NCI-H524 (cell line): ENCODE measurements at places on chromosomes 2 and 18.
A peak's percentile ranks its signal among the peaks of the same experiment; 100 is the strongest.

DNA sequence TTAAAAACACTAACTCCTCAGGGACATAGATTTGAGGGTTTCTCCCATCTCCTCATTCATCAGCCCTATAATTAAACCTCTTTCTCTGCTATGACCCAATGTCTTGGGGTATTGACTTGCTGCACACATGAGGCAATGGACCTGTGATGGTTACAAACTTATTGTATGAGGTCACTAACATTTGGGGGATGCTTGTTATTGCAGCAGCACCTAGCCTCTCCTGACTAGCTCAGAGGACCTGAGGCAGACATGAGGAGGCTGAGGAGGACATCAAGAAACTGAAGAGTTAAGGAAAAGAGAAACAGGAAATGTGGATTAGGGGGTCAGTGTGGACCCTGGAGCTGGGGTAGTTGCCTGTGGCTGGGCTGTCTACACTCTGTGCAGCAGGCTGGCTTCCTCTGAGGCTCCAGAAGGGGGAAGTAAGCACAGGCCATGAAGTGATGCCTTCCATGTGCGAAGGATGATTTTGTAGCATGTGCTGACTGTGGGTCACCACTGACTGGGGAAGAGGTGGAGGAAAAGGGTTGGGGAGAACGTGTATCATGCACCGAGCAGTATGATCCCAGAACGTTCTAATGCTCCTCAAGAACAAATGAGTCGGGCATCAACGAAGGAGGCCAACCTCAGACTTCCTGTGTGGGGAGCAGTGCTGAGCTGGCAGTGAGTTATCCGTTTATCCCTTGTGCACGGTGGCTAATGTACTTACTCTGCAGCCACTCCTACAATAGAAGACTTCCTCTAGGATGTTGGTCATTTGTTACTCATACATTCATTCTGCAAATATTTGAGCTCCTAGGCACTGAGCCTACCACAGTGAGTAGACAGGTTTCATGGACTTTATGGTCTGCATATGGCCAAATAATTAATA lies 42.1 kb upstream of the RFX8 start:
- DNase-seq = no peak

- DNase-seq = no peak
These were observed 7.4 kb upstream of the NPC1 start for GRCh38 chr18:23593720-23594119.

DNA sequence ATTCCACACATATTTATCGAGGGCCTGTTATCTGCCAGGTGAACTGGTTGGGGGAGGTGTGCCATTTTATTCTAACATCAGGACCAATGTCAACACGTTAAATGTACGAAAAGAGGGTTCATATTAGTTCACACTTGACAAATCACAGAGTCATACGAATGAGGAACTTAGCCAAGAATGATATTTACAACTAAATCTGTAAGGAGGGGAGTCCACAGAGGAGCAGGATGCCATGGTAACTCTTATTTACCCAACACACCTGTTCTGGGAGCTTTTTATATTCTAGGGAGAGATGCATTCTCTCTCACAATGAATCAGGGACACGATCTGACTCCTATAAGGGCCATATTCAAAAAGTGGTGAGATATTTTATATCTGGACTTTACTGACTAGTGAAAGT lies 144.1 kb downstream of the CDC42EP3 start:
- DNase-seq = no peak

- no peak for DNase-seq
These were observed 226.2 kb downstream of the CCDC74A start for GRCh38 chr2:131753640-131754561.

DNA sequence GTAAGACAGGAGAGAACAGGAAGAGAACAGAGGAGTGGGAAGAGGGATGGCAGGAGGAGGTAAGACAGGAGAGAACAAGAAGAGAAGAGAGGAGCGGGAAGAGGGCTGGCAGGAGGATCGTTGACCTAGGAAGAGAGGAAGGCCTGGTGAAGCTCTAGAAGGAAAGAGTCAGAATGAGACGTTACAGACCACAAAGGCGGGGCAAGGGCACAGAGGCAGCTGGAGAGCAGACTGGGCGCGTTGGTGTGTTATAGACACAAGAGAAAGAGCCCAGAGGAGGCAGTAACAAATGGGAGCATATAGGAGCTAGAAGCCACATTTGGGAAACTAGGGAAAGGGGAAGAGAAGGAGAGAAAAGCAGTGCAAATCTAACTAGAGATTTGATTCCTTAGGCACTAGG lies 26.6 kb downstream of the PTRHD1 start:
- DNase-seq = no peak

DNA sequence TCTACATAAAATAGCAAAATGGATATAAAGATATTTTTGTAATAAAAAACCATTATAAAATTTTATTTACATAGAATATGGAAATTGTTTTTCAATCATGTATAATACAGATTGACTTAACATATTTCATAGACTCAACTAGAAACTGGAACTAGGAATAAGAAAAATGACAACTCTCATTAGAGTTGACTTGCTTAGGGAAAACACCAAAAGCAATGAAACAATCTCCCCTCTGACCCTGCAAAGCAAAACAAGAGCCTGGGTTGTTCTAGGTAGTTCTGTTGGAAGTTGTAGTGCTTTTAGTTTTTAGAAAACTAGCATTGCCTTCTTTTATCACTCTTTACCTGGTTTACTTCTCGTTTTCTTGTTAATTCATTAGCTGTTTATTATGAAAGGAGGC lies 32.2 kb upstream of the MTIF2 start:
- no peak for DNase-seq

GRCh38 chr18:55780586-55781071 lies 192.6 kb upstream of the TCF4 start:
- no peak for DNase-seq

DNA sequence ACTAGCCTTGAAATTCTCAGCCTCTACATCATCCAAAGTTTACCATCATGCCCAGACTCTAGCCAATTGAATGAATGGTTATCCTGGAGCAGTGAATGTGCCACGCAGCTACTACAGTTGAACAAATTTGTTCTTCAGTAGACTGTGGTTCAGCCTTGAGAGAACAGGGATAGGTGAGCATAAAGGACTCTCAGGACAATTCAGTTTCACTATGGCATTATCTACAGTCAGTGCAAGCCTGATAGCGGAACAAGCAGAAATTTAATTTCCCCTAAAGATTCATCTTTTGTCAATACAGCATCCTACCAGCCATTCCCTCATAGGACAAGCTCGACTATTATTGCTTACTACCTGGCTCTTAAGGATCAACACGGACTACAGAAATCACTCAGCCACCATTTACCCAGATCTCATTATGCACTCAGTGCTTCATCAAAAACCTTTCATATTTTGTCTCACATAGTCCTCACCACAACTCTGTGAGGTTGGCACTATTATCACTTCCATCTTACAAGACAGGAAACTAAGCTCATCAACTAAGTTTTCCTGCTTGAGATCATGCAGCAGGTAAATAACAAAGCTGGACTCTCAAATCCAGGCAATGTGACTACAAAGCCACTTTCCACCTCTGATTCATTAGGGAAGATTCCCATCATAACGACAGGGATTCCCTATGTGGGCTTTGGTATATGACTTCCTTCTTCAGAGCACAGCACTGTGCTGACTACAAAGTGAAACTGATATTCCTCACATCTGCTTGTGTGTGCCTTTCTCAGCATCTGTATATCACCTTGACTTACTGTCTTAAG lies 181.5 kb upstream of the ACVR2A start:
- no peak for DNase-seq

DNA sequence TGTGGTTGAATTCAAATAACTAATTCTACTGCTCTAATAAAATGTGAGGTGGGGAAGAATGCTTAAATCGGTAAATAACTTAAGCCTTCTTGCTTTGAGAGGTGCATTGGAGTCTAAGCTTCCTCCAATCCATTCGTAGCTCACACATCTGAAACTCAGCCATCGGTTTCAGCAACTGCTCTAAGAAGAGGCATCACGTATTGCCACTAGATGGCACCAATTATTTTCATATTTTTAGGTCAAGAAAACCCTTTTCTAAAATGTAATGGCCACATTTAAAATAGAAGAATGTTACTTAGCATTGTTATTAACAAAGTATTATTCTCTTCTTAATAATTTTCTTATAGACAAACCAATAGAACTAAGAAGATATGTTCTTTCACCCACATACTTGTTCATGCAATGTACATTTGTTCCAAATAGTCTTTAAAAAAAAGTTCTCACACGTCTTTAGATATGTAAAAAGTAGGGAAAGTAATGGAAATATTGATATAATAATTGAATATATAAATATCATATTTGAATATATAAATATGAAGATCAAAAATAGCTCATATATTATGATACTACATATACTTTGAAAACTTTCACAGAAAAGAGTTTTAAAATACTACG lies 229.8 kb downstream of the CCDC178 start:
- peak; percentile 51 for DNase-seq

GRCh38 chr18:33603454-33603853 lies 25.4 kb downstream of the ASXL3 start:
- no peak for DNase-seq

DNA sequence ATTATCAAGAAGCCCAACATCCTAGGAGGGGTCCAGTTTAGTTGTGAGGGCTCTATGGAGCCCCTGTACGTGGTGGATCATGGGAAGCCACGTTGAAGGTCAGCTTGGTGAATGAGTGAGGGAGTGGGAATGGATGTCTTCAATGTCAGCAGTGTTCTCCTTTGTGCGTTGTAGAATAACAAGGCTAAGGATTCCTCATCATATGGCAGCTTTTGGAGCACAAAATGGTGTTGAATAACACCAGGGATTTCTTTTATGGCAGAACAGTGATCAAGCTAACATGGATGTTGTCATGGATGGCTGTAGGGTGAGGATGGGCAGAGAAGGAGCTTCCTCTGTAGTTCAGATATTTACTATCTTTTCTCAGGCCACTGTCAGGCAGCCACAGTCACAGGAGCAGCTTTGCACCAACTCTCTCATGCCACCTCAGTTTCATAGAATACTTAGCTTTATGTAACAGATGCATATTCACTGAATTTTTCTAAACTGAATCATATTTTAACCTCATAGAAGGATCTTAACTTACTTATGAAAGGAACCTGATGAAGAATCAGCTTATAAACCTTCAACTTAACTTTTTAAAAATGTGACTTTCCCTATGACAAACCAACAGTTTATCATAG lies 284.5 kb upstream of the EPAS1 start:
- DNase-seq = no peak

DNA sequence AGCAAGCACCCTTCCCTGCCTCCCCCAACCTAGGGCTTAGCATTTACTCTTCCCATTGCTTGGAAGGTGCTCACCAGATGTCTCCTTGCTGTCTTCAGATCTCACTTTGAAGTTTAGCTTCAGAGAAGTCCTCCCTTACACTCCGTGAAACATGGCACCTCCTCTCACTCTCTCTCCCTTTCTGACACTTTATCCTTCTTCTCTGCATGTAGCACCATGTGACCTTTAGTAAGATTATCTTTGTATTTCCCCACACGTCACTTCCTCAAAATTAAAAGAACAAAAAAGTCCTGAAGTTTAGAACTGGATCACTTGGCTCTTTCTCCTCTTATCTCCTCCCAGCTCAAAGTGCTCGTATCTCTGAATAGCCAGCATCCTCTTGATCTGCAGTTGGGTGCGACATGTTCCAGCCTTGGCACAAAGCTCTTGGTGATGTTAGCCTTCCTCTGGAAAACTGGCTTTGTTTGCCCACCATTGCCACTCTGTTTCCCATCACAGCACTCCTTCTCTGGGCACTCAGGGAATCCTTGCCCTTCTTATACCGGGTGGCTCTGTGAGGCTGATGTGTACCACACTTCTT lies 40.6 kb upstream of the EPAS1 start:
- no peak for DNase-seq

DNA sequence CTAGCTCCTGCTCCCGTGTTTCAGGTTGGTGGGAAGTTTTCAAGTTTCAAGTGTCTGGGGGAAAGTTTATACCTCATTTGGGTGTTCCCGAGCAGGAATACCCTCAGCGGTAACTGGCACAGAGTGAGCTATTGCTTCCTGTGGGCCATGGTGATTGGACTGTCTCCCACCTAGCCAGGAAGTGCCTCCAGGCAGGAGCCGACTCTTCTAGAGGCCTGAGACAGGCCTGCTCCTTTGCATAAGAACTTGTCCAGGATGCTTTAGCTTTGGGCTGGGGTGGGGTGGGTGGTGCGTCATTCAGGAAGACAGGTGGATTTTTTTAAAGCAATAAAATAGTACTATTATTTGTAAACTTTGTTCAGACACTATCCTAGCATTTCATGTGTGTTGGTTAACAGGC lies 23.5 kb upstream of the DNMT3A start:
- DNase-seq = no peak

GRCh38 chr2:555164-555922 lies 121.9 kb downstream of the TMEM18 start:
- no peak for DNase-seq

- DNase-seq = peak; percentile 12
These were observed 42.1 kb downstream of the FARSB start for GRCh38 chr2:222613715-222614331.

DNA sequence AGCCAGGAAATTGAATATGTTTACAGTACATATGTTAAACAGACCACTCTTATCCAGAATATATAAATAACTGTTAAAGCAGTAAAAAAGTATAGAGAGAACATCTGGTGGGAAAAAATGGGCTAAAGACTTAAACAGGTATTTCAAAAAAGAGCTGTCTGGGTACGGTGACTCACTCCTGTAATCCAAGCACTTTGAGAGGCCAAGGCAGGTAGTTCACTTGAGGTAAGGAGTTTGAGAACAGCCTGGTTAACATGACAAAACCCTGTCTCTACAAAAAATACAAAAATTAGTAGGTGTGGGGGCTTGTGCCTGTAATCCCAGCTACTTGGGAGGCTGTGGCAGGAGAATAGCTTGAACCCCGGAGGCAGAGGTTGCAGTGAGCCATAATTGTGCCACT lies 171.4 kb upstream of the FSIP2 start:
- no peak for DNase-seq

DNA sequence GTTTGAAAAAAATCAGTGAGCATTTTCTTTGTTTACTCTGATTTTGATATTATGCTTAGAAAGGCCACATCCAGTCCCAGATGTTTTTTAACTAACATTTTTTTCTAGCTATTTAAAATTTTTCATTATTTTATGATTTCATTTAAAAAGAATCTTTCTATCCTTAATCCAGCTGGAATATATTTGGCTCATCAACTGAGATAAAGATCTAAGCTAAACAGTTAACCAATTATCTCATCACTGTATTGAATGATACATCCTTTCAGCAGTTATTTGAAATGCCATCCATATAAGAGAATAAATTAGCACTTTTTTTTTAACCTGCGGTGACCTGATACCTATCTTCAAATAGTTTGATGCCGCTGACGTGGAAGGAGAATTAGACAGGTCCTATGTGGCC lies 245.5 kb upstream of the COPS8 start:
- no peak for DNase-seq

- DNase-seq = no peak
These were observed 61.3 kb downstream of the MRPS9 start for GRCh38 chr2:105099153-105099552.

GRCh38 chr2:199092419-199092818 lies 365.3 kb downstream of the SATB2 start:
- DNase-seq = no peak

DNA sequence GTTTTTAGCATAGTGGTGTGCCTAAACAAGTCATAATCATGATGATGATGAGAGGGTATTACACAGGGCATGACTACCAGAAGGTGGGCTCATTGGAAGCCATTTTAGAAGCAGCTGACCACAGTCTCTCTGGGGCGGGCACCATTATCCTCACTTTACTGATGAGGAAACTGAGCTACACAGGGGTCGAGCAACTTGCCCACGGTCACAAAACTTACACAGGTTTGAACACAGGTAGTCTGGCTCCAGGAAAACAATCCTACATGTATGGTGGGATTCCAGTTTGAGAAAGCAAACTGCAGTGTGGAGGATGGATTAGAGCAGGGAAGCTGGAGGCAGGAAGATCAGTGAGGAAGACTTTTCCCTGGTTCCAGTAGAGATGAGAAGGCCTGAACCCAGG lies 6.2 kb downstream of the RHOB start:
- DNase-seq = no peak
